Cortex of kidney (tissue), 1 donor: ENCODE measurements at places on chromosomes 7 and 10.

- DNase-seq: no peak
These were observed 79.7 kb upstream of the FERD3L start for GRCh38 chr7:19224951-19225350.

DNA sequence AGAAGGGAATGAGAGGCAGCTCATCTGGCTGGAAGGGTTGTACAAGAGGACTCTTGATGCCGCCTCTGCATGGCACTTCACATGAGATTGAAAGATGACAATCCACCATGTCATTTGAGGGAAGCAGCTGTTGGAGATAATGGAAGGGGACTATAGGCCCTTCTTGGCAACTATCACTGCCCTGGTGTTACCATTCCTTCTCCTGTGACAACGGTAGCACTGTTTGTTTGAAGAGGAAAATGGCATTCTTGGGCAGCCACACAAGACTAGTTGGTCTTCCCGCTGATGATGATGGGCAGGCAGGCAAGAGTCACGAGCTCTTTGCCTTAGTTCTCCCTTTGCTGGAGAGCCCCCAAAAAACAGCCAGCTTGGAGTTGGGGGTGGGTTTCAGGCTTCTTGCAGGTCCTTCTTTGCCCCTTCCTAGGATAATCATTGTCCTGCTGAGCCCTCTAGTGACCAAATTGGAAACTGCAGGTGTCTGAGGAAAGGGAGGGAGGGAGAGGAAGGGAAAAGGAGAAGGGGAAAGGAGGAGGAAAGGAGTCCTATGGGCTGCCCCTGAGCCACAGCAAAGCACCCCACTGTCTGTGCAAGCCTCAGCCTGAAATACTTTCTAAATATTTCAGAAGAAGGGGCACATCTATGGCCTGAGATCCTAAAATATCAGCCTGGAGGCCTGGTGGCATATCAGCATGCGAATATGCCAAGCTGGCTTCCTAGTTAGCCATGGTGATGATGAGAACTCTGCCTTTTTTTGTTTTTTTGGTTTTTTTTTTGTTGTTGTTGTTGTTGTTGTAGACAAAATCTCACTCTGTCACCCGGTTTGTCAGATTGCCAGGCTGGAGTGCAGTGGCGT is 165.6 kb upstream of the KMT2E start:
- no peak for DNase-seq

DNA sequence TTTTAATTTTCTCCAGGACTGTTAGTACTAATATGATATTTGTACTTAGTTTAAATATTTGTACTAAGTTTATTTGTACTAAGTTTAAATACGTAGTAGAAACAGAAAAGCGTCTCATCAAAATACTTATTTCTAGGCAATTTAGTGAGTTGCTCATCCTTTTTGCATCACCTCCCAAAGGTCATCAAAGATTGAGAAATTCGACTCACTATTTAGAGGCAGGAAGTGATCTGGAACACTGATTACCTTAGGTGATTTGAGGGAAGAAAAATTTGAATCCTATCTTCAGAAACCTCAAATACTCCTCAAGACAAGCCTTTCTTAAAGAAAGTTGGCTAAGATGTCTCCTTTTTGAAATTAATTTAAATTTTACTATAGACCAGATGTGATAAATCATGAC is 14.5 kb downstream of the WNT16 start:
- DNase-seq: no peak

GRCh38 chr7:155781433-155781832 is 30.8 kb downstream of the SHH start:
- no peak for DNase-seq

DNA sequence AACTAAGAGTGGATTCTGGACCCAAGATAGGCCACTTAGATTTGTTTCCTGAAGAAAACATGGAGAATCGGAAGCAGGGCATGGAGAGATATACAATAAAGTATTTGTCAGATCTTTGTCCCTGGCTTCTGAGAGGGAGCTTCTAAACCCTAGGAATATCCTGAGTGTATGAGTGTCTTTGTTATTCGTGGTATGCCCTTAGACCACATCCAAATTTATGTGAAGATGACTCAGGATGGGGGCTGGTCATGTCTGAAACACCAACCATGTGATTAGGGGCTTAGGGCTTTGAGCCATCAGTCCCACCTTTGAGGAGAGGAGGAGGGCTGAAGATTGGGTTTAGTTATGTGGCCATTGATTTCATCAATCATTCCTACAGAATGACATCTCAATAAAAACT is 69.7 kb upstream of the PLPP4 start:
- no peak for DNase-seq

DNA sequence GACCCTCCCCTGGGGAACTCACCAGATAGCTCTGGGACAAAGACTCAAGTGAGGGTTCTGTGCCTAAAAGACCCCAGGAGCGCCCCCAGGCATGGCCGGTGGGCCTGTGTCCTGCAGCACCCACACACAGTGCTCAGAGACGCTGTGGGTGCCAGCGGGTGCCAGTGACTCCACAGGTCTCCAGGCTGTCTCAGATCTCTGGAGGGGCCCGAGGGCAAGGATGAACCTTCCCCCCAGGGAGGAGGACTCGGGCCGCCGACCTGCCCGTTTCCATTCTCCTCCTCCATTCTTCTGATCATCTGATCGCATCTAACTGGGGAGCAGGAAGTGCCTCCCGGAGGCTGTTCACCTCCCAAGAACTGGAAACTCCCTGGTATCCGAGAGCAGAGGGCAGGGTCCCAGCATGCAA is 980 bp downstream of the ADAM8 start:
- no peak for DNase-seq

DNA sequence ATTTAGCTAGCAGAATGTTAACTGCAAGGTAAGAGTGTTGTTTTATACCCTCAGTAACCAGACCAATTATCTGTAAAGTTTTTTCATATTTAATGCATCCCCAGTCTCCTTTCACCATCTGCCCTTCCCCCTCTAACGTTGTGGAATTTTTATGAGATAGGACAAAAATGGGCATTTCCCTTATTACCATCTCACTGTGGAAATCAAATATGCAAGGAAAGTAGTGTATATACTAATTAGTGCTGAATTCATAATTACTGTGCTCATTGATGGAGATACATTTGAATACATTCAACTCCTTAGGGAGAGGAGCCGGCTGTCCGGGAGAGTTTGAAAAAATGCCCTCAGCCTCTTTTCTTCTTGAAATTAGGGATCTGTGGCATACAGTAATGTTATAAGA is 423.4 kb upstream of the MGMT start:
- DNase-seq: no peak

DNA sequence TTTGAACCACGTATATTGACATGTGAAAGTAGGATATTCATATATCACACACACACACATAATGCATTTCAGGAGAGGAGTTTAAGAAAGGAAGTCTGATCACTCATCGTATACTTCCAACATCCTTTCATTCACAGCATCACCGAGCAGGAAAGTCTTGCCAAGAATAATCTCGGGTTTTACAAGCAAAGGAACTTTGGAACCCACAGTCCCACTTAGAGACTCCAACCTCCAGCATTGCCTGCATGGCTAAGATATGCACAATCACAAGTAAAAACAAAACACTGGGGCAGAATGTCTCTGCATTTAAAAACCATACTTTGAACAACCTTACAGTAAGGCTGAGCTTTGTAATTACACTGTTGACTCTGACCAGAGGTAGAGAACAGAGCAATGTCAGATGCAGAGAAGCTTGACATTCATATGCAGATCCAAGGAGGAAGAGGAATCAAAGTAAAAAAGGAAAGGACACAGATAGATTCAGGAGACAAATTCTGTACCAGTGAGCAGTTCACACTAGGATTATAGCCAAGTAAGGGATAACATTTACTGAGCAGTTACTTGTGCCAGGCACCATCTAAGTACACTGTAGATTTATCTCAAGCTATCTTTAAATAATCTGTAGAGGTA is 14.8 kb downstream of the THSD7A start:
- no peak for DNase-seq

GRCh38 chr7:142457146-142457703 is 199.4 kb upstream of the PRSS58 start:
- DNase-seq: no peak

DNA sequence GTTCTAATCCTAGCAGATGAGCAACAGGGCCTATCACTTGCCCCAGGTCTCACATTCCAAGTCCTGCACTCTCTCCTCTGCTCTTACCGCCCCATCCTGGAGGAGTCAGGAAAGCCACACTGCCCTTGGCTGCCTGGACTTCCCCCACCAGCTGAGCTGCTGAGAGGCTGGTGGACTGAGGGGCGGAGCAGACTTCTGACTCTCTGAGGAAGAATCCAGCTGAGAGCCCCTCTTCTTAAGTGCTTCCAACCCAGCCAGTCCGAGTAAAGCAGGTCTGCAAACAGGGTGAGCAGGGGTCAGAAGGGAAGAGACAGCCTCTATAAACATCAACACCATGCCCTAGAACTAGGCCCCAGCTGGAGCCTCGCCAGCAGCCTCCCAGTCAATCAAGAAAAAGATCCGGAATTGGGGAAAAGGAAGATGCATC is 92.4 kb upstream of the TMEM72 start:
- no peak for DNase-seq

DNA sequence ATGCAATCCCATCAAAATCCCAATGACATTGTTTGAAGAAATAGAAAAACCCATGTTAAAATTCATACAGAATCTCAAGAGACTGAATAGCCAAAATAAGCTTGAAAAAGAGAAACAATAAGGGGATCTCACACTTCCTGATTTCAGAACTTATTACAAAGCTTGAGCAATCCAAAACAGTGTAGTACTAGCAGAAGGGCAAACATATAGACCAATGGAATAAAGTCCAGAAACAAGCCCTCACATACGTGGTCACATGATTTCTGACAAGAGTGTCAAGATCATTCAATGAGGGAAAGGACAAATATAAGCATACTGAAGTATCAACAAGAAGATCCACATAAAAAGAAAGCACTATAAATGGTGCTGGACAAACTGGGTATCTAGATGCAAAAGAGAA is 31.9 kb downstream of the MICU1 start:
- DNase-seq: no peak

GRCh38 chr10:133141958-133142340 is 18.1 kb upstream of the KNDC1 start:
- no peak for DNase-seq

- DNase-seq: no peak
These were observed 46.3 kb downstream of the PDK4 start for GRCh38 chr7:95549818-95550529.

DNA sequence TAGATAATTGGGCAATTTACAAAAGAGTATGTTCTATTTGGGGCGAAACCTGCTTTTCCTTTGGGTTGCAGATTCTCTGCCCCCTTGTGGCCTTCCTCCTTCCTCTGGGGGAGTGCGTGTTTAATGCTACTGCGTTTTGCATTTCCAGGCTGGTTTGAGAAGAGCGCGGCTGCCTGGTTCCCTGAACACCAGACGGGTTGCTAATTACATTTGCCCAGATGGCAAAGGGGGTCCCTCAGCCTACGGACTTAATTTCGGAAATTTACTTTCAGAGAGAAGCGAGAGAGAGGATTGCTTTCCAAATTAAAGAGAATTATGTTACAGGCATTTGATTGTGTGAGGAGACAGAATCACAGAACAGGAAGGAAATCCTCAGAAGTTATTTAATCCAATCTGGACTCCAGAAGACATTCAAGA is 91.9 kb upstream of the JAZF1 start:
- no peak for DNase-seq

- DNase-seq: no peak
These were observed 53.6 kb downstream of the AGMO start for GRCh38 chr7:15508258-15508657.

DNA sequence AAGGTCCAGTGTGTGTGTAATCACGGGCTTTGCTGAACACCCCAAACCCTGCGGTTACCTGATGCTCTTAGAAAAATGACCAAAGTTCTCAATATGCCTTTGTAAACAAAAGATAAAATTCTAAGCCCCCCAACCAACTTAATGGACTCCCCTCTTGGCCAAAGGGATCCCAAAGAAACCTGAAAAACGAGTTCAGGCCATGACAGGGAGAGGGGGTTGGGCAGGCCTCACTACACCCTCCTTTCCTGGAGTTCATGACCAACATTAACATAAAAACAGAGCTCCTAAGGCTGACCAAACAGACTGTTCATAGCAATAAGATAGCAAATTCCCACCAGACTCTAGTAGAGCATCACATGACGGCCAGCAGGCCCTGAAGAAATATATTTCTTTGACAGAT is 3.0 kb upstream of the VIPR2 start:
- no peak for DNase-seq

DNA sequence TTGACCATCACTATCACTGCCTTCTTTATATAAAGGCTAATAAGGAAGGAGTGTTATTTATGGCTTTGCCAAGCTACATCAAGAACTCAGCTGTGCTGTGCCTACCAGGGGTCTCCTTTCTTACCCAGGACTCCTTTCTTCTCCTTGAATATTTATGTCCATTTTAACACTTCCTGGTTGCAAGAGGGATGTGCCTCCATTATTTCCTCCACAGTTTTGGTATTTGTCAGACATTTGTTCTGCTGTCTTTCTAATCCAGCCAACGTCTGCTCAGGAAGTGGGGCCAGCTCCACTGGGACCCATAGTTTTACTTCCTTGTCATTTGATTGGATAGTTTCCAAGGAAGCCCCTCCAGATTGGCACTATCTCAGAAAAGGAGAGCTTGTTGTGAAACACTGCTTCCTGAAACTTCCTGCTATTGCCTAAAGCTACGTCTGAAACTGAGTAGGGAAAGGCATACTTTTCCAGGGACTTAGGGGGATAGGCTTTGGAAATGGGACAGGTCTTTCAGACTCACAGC is 6.6 kb upstream of the STRIP2 start:
- DNase-seq: no peak

GRCh38 chr10:71073451-71074175 is 138.8 kb upstream of the UNC5B start:
- no peak for DNase-seq

DNA sequence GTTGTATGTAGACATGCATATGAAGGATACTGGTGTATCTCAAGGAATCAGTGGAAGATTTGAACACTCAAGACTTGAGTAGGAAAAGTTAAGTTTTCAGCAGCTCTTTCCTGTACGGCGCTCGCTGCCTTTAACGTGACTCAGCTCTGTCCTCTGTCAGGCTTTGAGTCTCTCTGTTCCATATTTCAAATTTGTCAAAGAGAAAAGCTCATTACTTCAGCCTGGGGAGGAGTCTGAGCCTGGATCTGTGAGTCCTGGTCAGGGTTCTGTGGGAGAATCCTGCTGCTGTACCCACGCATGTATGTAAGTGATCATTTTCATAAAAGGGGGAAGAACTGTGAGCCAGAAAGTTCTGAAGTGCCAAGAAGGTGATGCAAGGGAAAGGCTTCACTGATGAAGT is 13.8 kb upstream of the MPP7 start:
- no peak for DNase-seq

GRCh38 chr7:28815928-28816373 is 142.2 kb downstream of the TRIL start:
- no peak for DNase-seq

- DNase-seq: no peak
These were observed 21.3 kb downstream of the GBF1 start for GRCh38 chr10:102266670-102267069.

DNA sequence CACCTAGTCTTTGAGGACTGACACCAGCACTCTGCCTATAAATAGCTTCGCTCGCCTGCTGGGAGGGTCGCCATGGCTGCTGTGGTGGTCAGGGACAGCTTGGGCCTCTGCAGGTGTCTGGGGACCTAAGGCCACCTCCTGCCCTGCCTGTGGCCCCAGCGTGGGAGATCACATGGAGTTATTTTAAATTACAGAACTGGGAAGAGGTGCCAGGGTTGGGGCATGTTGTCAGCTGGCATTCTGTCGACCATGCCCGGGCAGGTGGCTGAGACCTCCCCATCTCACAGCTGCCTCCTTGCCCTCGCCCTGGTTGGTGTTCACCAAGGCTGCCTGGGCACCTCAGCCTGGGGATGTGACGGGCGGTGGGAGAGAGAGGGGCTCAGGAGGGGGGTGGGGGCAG is 18.1 kb downstream of the SHH start:
- DNase-seq: no peak
